Cerebellum (tissue), 4 donors: ENCODE measurements at places on chromosomes 3 and 15. TPM values are rescaled to one million over a fixed set of nuclear protein-coding genes. Genes with fewer than 3 reads are reported as not detected.

- no peak for DNase-seq
Measured at GRCh38 chr3:142888481-142889211, at the start of gene PCOLCE2. Gene PCOLCE2, minus strand, starts transcription at chr3:142889083. Its CDS starts 187 bp downstream, at chr3:142888896.

- no peak for DNase-seq
Measured at GRCh38 chr3:56810577-56811545, 9.1 kb upstream of the ARHGEF3 start.

GRCh38 chr15:90986790-90987507 is 7.4 kb downstream of the PRC1 start:
- DNase-seq: no peak

GRCh38 chr3:46466273-46466672 is 1.6 kb upstream of the LTF start:
- DNase-seq: no peak

GRCh38 chr15:67124911-67125588 is 59.6 kb downstream of the SMAD3 start:
- no peak for DNase-seq

CRABP1 gene
- 9.9 TPM for total RNA-seq

OR5H6 gene
- total RNA-seq: not detected

SAMMSON gene
- total RNA-seq: not detected

POLQ gene
- total RNA-seq: 5.5 TPM
